ENCODE measurements at places on chromosomes 11 and 22.

GRCh38 chr22:18906896-18907295 lies 776 bp downstream of the DGCR6 start:
- no peak for DNase-seq

GRCh38 chr11:32216749-32217148 lies 125.9 kb downstream of the RCN1 start:
- no peak for DNase-seq

DNA sequence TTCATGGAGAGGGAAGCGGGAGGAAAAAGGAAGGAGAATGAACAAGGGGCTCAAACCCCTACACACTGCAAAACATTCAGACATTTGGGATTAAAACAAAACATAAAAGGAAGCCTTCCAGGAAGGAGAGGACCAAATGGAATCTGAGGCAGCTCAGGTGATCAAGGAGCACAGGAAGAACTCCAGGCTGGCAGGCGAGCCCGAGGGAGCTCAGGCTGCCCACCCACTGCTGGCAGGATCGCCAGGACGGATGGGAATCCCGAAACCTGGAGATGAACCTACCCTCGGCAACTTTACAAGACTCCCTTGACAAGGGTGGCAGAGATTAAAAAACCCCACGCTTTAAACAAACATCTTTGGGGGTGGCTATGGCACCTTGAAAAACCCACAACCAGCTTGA lies 5.0 kb upstream of the PYGM start:
- no peak for DNase-seq

DNA sequence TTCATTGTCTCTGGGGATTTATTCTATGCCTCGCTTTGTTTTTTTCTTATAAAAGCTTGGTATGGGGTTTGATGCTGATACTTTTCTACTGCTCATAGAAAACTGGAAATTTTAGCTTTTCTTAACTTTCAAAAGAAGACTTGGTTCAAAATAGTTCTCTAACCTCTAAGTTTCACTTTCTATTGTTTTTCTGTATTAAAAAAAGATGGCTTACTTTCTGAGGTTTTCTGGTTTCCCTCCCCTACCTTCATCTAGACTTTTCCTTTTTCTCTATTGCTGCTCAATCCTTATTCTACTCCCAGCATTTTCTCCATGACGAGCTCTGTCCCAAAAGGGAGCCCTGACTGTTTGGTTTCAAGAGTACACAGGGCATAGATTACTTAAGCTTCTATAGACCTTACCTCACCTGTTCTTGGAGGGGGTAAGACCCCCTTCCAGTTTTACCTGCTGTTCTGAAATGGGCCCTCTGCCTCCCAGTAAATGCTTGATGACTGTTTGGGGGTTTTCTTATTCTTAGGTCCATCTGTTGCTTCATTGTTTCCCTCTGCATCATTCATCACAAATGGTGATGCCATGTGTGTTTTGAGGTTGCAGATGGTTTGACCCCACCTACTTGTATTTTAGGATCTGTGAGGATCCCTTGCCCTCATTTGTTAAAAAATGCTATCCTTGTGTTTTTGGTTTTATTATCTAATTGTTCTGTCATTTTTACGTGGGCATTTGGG lies 29.5 kb downstream of the DNHD1 start:
- DNase-seq: no peak

- no peak for DNase-seq
Measured at GRCh38 chr22:35742342-35743100, 24.8 kb downstream of the APOL5 start.

GRCh38 chr22:31106731-31107177 lies 614 bp downstream of the SELENOM start:
- no peak for DNase-seq

- no peak for DNase-seq
Measured at GRCh38 chr11:94725097-94725496, 43.1 kb upstream of the AMOTL1 start.

DNA sequence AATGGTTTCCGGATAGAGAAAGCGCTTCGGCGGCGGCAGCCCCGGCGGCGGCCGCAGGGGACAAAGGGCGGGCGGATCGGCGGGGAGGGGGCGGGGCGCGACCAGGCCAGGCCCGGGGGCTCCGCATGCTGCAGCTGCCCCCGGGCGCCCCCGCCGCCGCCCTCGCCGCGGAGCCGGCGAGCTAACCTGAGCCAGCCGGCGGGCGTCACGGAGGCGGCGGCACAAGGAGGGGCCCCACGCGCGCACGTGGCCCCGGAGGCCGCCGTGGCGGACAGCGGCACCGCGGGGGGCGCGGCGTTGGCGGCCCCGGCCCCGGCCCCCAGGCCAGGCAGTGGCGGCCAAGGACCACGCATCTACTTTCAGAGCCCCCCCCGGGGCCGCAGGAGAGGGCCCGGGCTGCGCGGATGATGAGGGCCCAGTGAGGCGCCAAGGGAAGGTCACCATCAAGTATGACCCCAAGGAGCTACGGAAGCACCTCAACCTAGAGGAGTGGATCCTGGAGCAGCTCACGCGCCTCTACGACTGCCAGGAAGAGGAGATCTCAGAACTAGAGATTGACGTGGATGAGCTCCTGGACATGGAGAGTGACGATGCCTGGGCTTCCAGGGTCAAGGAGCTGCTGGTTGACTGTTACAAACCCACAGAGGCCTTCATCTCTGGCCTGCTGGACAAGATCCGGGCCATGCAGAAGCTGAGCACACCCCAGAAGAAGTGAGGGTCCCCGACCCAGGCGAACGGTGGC lies 15.7 kb downstream of the PIK3IP1 start:
- no peak for DNase-seq

DNA sequence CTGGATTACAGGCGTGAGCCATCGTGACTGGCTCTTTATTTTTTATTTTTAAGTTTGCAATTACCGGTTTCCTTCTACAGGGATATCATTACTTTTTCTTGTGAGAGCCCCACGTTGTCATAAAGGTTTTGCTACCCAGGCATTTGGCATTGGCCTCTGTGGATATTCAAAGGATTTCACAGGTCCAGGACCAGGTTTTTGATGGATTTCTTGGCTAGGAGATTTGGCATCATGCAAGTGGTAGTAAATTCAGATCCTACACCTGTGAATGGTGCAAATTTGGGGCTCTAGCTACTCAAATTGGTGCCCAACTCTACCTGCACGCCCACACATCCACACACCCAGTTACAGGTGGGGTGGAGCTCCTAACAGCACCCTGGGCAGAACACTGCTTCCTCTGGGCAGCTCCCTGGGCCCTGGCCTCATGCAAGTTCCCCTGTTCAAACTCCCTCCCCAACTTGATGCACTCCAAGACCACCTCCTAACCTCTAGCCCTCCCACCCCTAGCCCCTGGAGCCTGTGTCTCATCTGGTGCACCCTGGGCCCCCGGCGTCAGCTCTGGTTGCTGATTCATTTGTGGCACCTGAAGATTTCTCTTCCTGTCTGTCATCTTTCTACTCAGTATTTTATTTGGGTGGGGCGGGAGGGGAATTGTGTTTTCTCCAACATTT lies 9.3 kb upstream of the MRGPRD start:
- DNase-seq: no peak

DNA sequence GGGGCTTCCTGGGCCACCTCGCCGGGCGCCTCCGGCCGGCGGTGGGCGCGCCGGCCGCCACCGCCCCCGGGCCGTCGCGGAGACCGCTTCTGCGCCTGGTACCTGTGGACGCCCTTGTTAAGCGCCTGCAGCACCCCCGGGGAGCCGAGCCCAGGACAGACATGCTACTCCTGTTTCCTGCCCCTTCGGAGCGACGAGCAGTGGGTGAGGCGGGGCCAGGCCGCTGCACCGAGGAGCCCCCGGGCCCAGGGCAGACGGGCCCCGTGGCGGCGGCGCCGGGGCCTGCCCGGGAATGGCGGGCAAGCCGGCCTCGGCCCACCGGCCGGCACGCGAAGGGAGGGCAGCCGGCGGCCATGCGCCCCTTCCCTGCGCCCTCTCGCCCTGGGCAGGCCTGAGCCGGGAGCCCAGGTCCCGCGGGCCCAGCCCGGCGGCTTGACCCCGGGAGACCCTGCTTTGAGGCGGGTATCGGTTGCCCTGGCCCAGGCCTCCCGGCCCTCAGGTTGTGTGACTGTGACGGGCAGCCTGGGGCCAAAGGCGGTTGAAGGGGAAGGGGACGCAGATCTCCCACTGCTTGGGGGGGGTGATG lies 789 bp upstream of the KDM2A start:
- DNase-seq: peak; percentile 70

GRCh38 chr11:35487532-35488078 lies 37.8 kb downstream of the PAMR1 start:
- DNase-seq: peak; percentile 28

DNA sequence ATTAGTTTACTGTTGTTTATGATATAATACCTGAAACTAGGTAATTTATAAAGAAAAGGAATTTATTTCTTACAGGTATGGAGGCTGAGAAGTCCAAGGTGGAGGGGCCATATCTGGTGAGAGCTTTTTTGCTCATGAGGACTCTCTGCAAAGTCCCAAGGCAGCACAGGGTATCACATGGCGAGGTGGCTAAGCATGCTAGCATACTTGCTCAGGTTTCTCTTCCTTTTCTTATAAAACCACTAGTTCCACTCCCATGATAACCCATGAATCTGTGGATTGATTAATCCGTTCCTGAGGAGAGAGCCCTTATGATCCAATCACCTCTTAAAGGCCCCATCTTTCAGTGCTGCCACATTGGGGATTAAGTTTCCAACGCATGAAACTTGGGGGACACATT lies 82.7 kb downstream of the PHF21A start:
- no peak for DNase-seq

DNA sequence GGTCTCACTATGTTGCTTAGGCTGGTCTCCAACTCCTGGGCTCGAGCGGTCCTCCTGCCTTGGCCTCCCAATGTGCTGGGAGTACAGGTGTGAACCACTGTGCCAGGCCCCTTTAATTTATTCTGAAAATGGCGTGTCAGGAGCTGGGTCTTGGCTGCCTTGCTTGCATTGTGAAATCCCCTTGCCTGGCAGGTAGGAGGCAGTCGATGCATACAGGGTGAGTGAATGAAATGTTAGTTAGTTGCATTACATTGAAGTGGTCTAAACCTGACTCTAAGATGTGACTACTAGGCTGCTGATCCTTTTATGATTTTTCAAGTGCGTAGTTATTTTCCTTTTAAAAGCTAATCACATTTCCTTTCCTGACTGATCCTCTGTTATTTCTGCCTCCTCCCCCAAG lies 42.9 kb downstream of the PARVB start:
- no peak for DNase-seq

DNA sequence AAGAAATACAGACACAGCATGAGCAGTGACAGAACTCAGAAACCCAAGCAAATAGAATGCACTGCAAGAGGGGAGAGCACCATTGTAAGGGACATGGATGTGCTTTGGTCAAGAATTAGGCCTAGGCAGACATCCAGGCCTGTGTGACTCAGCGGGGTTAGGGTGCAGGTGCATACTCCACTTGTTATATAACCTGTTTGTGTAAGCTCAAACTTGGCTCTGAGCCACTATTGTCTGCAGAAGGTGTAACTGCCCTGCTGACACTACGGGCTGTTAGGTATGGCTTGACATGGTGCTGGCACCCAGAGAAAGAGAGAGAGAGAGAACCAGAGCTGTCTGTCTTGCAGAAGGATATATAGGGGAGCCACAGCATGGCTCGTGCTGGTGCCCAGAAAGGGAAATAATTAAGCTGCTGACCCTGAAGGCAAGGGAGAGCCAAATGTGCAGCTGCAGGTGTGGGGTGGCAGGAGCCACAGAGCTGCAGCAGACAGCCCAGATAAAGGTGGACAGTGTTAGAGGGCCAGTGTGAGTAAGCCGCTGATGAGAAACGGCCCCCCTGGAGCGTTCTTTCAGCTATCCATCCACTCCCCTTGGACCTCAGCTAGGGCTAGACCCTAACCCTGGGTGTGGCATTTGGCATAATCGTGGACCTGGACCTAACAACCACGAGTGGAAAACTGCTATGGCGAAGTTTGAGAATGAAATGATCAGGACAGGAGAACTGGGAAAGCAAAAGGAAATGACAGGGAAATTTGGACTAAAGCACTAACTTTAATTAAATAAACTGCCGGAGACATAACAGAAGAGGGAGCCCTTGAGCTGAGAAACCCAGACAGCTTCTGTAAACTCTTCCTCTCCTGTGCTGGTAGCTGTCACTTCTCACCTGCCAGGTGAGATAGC lies 253.0 kb upstream of the CCDC179 start:
- DNase-seq: no peak

DNA sequence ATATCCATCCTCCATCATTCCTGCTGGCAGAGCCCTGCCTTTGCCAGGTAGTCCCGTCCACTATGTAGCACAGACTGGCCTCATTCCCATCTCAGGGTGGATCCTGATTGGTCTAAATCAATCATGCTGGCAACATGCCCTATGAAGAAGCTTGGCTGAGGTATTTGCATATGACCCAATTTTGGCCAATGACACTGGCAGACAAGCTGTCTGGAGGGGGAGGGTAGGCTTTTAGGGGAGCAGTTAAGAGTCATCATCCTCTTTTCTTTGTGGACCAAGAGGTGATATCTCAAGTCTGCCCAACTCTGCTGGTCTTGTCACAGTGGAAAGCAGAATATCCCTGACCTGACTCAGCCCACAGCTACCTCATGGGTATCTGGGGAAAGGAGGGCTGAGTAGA lies 5.1 kb downstream of the CCDC89 start:
- no peak for DNase-seq

DNA sequence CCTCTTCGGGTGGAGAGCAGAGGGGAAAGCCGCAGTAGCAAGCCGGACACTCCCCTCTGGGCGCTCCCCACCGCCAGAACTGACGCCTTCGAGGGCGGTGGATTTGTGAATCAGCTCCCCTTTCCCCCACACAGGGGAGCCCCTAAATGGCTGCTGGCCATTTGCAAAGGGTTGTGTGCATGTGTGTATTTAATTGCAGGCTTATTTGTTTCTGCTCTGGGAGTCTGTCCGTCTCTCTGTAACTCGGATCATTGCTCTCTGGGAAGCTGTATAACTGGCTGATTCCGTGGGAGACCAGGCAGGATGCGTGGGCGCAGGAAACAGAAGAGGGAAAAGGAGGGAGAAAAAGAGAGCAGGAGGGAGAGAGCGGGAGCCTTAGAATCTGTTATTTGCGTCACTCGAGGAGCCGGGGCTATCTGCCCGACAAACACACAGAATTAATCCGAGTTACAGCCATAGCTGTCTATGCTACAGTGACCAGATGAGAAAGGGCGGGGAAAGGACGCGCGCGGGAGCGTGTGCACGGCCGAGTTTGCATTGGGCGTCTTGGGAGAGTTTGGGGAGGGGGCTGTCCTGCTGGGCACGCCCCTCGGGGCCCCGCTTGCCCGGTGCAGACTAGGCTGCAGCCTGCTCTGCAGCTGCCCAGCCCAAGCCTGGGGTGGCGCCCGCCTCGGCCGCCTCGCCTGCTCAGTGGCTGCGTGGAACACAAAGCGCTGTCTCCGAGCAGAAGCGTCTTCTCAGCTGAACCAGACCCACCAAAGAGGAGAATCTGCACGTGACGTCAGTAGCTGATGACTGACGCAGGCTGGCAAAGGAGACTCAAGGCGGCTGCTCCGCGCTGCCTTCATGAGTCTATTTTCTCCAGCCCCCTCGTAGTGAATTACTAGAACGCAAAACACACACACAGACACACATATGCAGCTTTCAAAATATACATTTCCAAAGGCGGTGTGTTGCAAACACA lies 105.3 kb upstream of the HSD17B12 start:
- DNase-seq: no peak

- no peak for DNase-seq
Measured at GRCh38 chr11:20042045-20042639, 118.1 kb downstream of the DBX1 start.
